Left ventricle myocardium inferior (tissue), 1 donor: ENCODE measurements at places on chromosomes 11 and 22. TPM values are rescaled to one million over a fixed set of nuclear protein-coding genes. Genes with fewer than 3 reads are reported as not detected.
A peak's percentile ranks its signal among the peaks of the same experiment; 100 is the strongest.

DNA sequence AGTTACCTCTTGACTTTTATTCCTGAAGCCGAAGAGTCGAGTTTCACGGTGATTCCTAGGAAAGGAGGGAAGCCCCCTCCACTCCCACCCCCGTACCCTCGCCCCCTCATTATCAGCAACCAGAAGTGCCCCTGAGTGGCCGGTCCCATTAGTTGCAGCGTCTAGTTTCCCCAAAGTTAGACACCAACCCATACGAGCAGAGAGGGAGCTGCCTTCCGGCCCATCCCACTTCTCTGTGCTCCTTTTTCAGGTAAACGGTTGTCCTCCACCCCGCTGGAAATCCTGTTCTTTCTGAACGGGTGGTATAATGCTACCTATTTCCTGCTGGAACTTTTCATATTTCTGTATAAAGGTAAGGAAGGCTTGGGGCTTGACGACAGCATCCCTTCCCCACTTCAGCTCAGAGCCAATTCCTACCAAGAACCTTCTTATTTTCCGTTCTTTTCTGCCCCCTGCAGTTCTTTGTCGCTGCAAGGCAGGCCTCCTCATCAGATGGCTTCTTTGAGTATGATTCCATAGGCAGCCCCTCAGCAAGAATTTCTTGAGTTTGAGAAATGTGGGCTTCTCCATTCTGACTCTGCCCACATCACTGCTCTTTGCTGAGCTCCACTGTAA, 701 bp downstream of the TMEM216 start:
- no peaks in the 10 kb centered on the region for H3K27me3 ChIP-seq
- H3K4me1 ChIP-seq = peaks cover 24% of the 10 kb centered on the region
- no peak for DNase-seq
- H3K36me3 ChIP-seq = peaks cover 32% of the 10 kb centered on the region
- peak overlapping the region; percentile 89 for H3K27ac ChIP-seq

- no peaks in the 10 kb centered on the region for H3K27me3 ChIP-seq
- DNase-seq = no peak
- H3K27ac ChIP-seq = no peak overlapping the region
- H3K4me3 ChIP-seq = no peak overlapping the region
- H3K4me1 ChIP-seq = no peaks in the 10 kb centered on the region
These were observed 1236.4 kb downstream of the FAM181B start for GRCh38 chr11:81497202-81497804.

- H3K4me3 ChIP-seq = no peak overlapping the region
- no peak for DNase-seq
- H3K27me3 ChIP-seq = no peaks in the 10 kb centered on the region
- peaks cover 29% of the 10 kb centered on the region for H3K36me3 ChIP-seq
- peaks cover 43% of the 10 kb centered on the region for H3K4me1 ChIP-seq
These were observed 9.3 kb upstream of the ADORA2A start for GRCh38 chr22:24417901-24418641.

DNA sequence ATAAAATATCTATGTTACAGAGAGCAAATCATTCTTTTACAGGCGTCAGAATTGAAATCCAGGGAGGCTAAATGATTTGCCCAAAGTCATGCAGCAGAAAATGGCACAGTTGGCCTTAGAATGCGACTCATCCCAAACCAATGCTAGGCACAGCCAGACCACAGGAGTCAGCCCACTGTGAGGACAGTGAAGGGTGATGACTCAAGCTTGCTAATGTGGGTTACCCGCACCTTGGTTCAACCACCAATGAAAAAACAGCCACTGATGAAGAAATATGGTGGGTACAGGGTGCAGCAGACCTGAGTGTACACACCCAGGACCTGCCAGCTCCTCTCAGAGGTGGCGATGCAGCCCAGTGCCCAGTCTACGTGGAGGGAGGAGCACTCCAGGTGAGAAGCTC, 89.7 kb downstream of the ZC3H12C start:
- no peak for DNase-seq
- no peaks in the 10 kb centered on the region for H3K36me3 ChIP-seq
- no peak overlapping the region for H3K4me3 ChIP-seq
- no peak overlapping the region for H3K27ac ChIP-seq
- no peaks in the 10 kb centered on the region for H3K4me1 ChIP-seq
- no peaks in the 10 kb centered on the region for H3K27me3 ChIP-seq

GRCh38 chr22:25366408-25366807, 147.0 kb downstream of the CRYBB2 start:
- H3K4me1 ChIP-seq = peaks cover 76% of the 10 kb centered on the region
- no peaks in the 10 kb centered on the region for H3K27me3 ChIP-seq
- no peaks in the 10 kb centered on the region for H3K36me3 ChIP-seq
- DNase-seq = no peak
- H3K4me3 ChIP-seq = no peak overlapping the region

- H3K4me1 ChIP-seq = no peaks in the 10 kb centered on the region
- H3K4me3 ChIP-seq = no peak overlapping the region
- no peak overlapping the region for H3K27ac ChIP-seq
- H3K27me3 ChIP-seq = no peaks in the 10 kb centered on the region
These were observed 1017.0 kb upstream of the TENM4 start for GRCh38 chr11:80457823-80458222.

- H3K36me3 ChIP-seq = no peaks in the 10 kb centered on the region
- no peaks in the 10 kb centered on the region for H3K4me1 ChIP-seq
- peaks cover 49% of the 10 kb centered on the region for H3K27me3 ChIP-seq
- DNase-seq = no peak
- no peak overlapping the region for H3K4me3 ChIP-seq
- no peak overlapping the region for H3K27ac ChIP-seq
These were observed 611.8 kb downstream of the BRD1 start for GRCh38 chr22:49215840-49216239.

DNA sequence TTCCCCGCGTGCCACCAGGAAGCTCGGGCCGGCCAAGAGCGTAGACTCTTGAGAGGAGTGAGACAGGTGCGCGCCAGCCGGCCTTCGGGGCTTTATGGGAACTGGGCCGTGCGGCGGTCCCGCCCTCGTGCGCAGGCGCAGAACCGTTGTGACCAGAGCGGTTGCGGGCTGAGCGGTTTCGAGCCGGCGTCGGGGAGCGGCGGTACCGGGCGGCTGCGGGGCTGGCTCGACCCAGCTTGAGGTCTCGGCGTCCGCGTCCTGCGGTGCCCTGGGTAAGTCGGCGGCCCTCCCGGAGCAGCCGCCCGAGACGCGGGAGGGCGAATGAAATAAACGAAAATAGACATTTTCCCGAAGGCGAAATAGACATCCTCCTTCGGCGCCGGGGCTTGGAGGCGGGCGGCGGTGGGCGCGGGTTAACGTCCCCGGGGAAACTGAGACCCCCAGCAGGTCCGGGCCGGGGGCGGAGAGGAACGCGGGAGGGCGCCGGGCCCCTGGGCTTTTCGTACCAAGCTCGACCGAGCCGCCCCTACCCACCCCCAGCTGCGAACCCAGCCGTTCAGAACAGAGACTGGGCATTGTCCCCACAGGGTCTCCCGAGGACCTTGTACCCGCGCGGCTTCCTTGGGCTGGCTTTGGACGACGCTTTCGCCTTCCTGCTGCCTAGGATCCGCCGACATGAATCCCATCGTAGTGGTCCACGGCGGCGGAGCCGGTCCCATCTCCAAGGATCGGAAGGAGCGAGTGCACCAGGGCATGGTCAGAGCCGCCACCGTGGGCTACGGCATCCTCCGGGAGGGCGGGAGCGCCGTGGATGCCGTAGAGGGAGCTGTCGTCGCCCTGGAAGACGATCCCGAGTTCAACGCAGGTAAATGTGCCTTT, at the start of gene ASRGL1:
Gene ASRGL1, plus strand, starts transcription at position 146 of the 879 bp plus-strand sequence. Its CDS starts 530 bp downstream, at position 676.
- peak; percentile 87 for DNase-seq
- H3K27me3 ChIP-seq = peaks cover 28% of the 10 kb centered on the region
- H3K27ac ChIP-seq = peak within 1 kb of the TSS; percentile 20

DNA sequence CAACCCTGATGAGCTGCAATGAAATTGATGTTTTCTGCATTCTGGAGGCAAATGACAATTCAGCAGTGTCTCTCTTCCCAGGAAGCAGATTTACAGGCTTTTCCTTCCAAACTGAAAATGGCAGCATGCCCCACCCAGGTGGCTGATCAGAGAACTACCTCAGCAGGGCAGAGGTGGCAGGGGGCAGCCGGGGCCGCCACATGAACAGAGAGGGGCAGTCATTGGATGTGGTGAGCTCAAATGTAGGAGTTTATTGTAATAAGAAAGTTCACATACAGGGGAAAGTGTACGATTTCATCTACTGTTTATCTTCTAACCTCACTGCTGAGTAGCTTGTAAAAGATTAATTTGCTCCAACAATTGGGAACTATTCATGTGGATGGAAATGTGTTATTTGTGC, 15.7 kb upstream of the PARVA start:
- DNase-seq = no peak
- H3K27ac ChIP-seq = no peak overlapping the region
- H3K4me1 ChIP-seq = peaks cover 3% of the 10 kb centered on the region
- no peaks in the 10 kb centered on the region for H3K27me3 ChIP-seq

DNA sequence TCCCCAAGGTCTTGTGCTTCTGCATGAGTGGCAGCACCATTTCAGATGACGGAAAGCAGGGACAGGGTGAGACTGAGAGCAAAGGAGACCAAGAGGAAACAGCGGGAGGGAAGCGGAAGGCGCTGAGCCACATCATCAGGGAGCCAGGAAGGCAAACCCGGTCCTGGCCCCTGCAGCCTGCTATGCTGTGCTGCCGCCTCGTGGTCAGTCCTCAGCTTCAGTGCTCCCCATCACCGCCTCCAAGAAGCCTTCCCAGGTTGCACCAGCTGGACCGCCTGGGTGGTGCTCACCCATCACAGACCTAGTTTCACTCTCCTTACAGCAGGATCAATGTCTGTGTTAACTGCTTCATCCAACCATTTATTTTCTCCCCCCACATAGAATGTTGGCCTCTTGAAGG, 73.0 kb upstream of the PHF21B start:
- no peak for DNase-seq
- H3K4me3 ChIP-seq = no peak overlapping the region
- no peaks in the 10 kb centered on the region for H3K4me1 ChIP-seq
- peaks cover 89% of the 10 kb centered on the region for H3K27me3 ChIP-seq
- H3K27ac ChIP-seq = no peak overlapping the region

DNA sequence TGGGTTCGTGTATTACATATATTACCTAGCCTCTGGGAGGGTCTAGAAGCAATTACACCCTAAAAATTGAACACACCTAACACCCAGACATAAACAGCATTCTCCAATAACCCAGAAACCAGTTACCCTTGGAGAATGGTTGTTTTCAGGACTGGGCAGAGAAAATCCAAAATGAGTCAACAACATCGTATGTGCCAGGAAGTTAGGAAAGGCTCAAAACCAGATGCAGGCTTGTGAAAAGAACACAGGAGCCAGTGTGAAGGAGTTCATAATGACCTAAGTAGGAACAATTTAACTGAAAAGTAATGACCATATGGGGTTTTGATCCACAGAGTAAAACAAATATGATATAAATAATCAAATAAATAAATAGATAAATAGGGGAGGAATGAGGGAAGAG, 5.1 kb upstream of the CLPB start:
- H3K4me1 ChIP-seq = peaks cover 4% of the 10 kb centered on the region
- no peaks in the 10 kb centered on the region for H3K27me3 ChIP-seq
- no peak overlapping the region for H3K4me3 ChIP-seq
- no peaks in the 10 kb centered on the region for H3K36me3 ChIP-seq
- H3K27ac ChIP-seq = no peak overlapping the region
- no peak for DNase-seq

The GGT1 gene
- total RNA-seq = 1.1 TPM

The OR8D2 gene
- not detected for total RNA-seq

The PDGFB gene
- total RNA-seq = 17.2 TPM

The GGTLC2 gene
- total RNA-seq = not detected

The DEUP1 gene
- not detected for total RNA-seq

The MIOX gene
- not detected for total RNA-seq

The SMC1B gene
- not detected for total RNA-seq
